Esophagus muscularis mucosa (tissue), 4 donors: ENCODE measurements at places on chromosomes 7 and 10. TPM values are rescaled to one million over a fixed set of nuclear protein-coding genes. Genes with fewer than 3 reads are reported as not detected.

The TNS3 gene
- total RNA-seq: 51.5 TPM

The DNAH11 gene
- total RNA-seq: 8.7 TPM

DNA sequence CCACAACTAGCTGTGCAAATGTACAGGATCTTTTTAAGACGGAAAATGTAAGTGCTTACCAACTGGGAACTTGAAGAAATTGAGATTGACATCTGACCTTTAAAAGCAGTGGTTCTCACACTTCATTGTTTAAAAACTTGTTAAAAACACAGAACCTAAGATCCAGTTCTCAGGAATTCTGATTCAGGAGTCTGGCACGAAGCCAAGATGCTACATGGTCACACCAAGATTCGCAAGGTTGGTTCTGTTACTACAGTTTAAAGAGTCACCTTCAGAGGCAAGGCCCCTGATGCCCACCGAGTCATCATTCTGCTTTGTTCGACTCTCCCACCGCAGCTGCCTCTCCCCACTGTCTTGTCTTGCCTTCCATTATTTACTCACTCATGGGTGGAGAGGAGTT, 113.3 kb downstream of the GLI3 start:
- no peak for DNase-seq

- no peak for DNase-seq
Observed at GRCh38 chr10:31549896-31550295, 230.9 kb downstream of the ZEB1 start.

DNA sequence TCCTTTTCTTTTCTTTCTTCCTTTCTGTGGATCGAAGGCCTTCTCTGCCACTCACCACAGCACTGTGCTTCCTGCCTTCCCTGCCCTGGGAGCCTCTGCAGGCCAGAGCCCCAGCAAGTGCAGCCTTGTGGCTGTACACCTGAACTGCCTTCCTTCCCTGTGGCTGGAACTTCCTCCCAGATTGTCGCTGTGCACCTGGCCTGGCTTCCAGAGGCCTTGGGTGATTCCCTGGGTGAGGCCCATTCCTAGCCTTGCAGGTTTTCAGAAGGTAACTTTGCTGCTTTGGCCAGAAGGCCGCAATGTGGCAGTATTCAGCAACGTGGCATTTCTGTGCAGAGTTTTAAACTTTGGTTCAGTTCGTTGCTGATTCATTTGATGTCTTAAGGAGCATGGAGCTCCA, 50.1 kb upstream of the RASGEF1A start:
- DNase-seq: no peak

The CDC14C gene
- total RNA-seq: not detected

DNA sequence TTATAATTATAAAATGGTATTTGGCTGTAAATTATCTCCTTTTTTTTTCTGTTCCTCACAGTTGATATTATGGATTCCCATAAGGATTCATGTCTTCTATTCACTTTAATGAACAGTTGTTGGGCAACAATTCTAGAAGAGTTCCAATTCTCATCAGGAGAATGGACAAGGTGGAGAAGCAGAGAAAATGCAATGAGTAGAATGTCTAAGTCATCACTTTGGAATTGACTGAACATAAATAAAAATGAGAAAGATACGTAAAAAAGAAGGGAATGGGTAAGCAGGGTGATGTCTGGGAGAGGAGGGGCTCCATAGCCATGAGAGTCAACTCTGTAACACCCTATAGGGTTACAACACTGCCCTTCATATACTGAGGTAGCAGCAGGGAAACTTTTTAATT, 1.8 kb upstream of the CAV2 start:
- DNase-seq: no peak
